ENCODE measurements at places on chromosomes 2 and 18. TPM values are rescaled to one million over a fixed set of nuclear protein-coding genes. Genes with fewer than 3 reads are reported as not detected.

KCNG3 gene
- total RNA-seq: not detected

SNORC gene
- 0.85 TPM for total RNA-seq

OXER1 gene
- not detected for total RNA-seq

AOX1 gene
- 0.38 TPM for total RNA-seq

GULP1 gene
- total RNA-seq: not detected

IL1R1 gene
- total RNA-seq: 20.4 TPM

HRH4 gene
- total RNA-seq: 0.43 TPM

CD8B2 gene
- 0.19 TPM for total RNA-seq

SGO2 gene
- total RNA-seq: 40.7 TPM

FBXO15 gene
- 0.75 TPM for total RNA-seq

NDC80 gene
- 79.3 TPM for total RNA-seq

DYNAP gene
- not detected for total RNA-seq

MRPS5 gene
- total RNA-seq: 79.3 TPM

SERPINB4 gene
- not detected for total RNA-seq

SLC5A7 gene
- total RNA-seq: not detected

GNAL gene
- not detected for total RNA-seq

ATOH8 gene
- total RNA-seq: not detected

DAPL1 gene
- total RNA-seq: not detected

EVA1A gene
- total RNA-seq: not detected

TRIB2 gene
- total RNA-seq: 5.3 TPM

DNAH6 gene
- 0.33 TPM for total RNA-seq

All from activated CD4-positive, alpha-beta memory T cell treated with anti-CD3 and anti-CD28 coated beads for 36 hours (primary cell).